Cardiac septum (tissue), 1 donor: ENCODE measurements at places on chromosomes 1 and 21. TPM values are rescaled to one million over a fixed set of nuclear protein-coding genes. Genes with fewer than 3 reads are reported as not detected.
A peak's percentile ranks its signal among the peaks of the same experiment; 100 is the strongest.

GRCh38 chr1:112253366-112253765 lies 142.6 kb upstream of the CTTNBP2NL start:
- DNase-seq: no peak

Gene NIT1
- total RNA-seq: 31.3 TPM

Gene FAM72D
- not detected for total RNA-seq

GRCh38 chr1:226054519-226055327 lies 7.8 kb upstream of the H3-3A start:
- no peak for DNase-seq

DNA sequence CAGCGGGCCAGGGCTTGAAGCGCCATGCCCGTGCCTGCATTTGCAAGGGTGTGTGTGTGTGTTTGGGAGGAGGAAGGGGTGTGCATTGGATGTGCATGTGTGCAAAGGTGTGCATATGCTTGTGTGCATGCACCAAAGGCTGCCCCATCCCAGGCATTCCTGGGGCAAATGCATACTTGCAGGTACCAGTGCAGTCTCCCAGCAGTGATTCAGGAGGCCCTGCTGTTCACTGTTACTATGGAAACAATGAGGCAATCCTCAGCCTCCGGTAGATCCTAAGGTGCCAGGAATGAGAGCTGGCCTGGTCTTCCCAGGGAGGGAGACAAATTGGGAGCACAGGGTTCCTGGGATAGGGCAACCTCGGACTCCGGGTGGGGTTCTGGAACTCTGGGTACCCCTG lies 7.5 kb upstream of the FNDC5 start:
- peak; percentile 53 for DNase-seq

DNA sequence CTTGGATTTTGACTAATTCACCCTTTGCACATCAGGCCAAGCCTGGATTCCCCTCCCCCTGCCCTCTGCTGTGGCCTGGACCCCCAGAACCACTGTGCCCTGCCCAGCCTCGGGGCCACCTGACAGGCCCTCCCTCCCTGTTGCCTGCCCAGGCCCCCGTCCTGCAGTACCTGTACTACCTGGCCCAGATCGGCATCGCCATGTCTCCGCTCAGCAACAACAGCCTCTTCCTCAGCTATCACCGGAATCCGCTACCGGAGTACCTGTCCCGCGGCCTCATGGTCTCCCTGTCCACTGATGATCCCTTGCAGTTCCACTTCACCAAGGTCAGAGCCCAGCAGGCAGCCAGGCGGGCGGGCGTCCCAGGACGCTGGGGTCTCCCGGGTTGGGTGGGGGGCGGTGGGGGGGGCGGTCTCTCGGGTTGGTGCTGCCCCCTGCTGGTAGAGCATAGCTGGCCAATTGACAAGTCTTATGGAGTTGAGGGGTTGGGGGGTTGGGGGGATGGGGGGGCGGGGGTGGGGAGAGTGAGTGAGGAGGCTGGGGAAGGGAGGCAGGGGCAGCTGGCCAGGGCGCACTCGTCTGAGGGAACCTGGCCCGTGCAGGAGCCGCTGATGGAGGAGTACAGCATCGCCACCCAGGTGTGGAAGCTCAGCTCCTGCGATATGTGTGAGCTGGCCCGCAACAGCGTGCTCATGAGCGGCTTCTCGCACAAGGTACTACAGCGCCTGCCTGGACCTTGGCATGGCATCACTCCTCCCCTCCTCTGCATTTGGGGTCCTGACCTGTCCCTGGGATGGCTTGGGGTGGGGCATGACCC lies 10.7 kb downstream of the AMPD2 start:
- DNase-seq: no peak

DNA sequence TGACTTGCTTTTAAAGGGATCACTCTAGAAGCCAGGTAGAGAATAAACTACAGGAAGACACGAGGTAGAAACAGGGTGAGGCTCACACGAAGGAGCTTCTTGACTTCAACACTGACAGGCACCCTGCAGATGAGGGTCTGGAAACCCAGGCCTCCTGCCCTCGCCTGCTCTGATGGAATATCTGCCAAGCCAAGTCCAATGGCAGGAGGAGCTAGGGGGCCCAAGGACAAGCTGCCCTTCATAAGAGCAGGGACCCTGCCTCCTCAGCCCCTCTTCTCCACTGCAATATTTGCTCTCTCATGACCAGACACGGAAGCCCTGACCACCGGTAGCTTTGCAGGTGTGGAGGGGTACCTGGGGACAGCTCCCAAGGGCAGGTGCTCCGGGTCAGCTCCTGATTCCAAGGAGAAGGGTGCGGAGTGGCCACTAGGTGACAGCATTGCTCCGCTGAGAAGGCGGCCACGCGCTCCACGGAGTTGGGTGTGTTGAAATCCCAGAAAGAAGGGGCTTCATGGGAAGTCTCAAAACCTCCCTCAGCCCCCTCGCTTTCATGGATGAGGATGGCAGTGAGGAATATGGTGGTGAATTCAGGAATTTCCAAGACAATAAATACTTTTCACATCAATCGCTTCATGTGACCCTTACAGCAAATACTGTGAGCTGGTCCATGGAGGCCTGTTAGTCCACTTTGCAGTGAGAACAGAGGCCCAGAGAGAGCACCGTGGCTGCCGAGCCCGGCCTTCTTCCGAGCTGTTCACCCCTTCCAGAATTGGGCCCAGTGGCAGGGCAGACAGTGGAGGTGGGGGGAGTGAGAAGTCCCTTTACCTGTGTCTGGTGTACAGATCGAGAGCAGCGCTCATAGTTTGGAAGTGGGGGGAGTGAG lies 33.2 kb upstream of the PAX7 start:
- no peak for DNase-seq

GRCh38 chr21:22691658-22692057 lies 1693.4 kb downstream of the NCAM2 start:
- DNase-seq: no peak

- DNase-seq: no peak
Measured at GRCh38 chr1:246748867-246749266, 24.7 kb downstream of the SCCPDH start.

DNA sequence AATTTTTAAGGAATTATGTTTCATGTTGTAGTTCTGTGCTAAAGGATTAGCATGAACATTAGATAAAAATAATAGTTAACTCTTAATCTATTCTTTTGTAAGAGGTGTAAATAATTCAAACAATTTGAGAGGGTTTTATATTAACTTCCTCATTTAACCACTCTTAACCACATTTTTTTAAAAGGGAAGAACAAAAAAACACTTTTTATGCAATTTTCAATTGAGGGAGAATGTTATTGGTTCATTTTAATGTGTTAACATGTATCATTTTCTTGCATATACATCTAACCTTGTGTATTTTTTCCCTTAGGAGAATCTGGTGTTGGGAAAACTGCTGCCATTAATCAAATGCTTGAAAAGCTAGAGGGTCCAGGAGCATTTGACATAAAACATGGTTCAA lies 169.0 kb downstream of the LBR start:
- no peak for DNase-seq

- DNase-seq: no peak
Measured at GRCh38 chr1:37609002-37609401, 13.3 kb upstream of the GNL2 start.

- DNase-seq: no peak
Measured at GRCh38 chr1:80534606-80535360, 1266.0 kb upstream of the ADGRL2 start.

- DNase-seq: no peak
Measured at GRCh38 chr1:175918364-175918801, 175.0 kb upstream of the TNR start.

GRCh38 chr1:108749081-108749480 lies 2.6 kb downstream of the STXBP3 start:
- no peak for DNase-seq

Gene AMY1A
- total RNA-seq: not detected

DNA sequence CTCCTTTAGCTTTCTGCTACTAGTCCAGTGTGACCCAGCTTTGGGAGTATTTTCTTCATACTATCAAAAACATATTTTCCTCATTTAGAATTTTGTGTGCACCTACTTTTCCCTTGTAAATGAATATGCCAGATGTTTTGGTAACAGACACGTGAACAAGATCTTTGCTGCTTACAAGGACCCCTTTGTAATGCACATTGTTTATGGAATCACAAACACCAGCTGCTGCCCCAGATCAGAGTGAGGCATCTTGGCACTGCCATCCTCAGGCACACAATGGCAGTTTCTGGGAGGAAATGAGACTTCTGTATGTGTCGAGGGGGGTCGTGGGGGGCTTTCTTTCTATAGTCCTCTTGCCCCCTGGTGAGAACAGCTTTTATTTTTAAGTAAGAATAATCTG lies 115.7 kb downstream of the RGL1 start:
- no peak for DNase-seq

GRCh38 chr1:8831340-8831739 lies 13.9 kb upstream of the RERE start:
- DNase-seq: no peak

DNA sequence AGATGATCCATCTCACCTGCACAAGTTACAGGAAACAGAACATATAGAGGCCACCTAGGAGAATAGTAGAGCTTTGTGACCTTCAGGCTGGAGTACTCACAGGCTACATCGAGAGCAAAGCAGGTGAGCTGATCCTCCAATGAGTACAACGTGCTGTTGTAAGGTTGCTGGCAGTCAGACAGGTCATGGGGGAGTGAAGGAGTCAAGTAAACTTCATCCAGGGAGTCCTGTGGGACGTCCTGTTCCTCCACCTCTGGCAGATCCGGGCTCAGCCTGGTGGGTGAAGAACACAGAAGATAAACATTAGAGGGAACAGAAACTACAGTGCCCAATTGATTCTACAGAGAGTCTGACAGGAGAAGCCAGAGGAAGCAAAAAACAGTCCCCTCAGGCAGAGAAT lies 62.5 kb downstream of the PRKAB2 start:
- no peak for DNase-seq

GRCh38 chr1:15714406-15715136 lies 21.5 kb upstream of the SLC25A34 start:
- DNase-seq: no peak

DNA sequence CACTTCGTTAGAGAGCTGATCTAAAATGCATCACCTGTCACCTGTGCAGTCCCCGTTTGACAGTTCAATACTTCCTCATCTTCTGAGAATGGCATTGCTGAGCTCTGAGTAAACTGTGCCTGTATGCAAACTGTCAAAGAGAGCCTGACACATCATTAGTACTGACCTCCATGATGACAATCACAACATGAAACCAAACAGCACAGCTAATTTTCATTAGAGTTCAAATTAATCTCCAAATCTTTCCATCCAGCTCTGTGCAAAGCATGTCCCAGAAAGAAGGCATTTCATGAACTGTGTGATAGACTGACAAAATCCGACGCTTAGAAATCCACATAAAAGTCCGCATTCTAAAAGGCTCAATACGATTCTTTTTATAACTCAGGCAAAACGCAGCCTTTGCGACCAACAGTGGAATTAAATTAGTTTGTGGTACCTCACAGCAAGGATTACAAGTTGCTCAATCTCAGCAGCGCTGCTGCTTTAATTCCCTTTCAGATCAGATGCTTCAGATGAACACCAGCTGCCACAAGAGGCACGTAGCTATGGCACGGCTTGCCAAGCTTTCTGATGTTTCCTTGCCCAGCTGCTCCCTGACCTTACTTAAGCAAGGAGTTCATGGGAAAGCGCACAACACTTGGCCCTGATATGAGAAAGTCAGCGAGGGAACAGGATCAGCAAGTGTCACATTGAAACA lies 765.5 kb upstream of the PRMT6 start:
- DNase-seq: no peak

DNA sequence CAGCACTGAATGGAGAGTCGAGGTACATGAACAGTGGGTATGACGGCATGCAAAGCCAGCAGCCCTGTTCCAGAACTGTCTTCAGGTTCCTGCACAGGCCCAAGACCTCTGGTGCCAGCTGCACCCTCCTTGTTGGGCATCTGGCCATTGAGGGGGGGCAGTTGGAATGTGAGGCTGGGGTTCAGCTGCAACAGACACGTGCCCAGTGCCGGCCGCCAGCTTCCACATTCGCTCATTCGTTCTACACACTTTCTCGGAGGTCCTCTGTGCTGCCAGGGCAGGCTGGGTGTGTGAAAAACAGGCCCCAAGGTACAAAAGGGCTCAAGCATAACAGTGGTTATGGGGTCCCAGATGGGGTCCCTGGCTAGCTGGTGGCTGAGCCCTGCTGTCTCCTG lies 37.9 kb upstream of the SLC19A1 start:
- DNase-seq: peak; percentile 53

Gene C1orf216
- 11.5 TPM for total RNA-seq

Gene CLCNKA
- total RNA-seq: 1.2 TPM

Gene OR2L8
- not detected for total RNA-seq

Gene SYDE2
- 20.2 TPM for total RNA-seq

- DNase-seq: no peak
Measured at GRCh38 chr21:18772404-18772803, 368.8 kb upstream of the TMPRSS15 start.

DNA sequence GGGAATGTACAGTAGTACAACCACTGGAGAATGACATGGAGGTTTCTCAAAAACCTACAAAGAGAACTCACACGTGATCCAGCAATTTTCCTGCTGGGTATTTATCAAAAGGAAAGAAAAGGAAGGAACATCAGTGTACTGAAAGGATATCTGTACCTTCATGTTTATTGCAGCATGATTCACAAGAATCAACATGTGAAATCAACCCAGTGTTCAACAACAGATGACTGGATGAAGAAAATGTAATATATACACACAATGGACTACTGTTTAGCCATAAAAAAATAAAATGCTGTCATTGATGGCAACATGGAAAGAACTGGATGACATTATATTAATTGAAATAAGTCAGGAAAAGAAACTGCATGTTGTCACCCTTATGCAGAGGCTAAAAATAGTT lies 19.0 kb upstream of the CYP4A11 start:
- DNase-seq: no peak

- DNase-seq: no peak
Measured at GRCh38 chr21:18129526-18129925, 115.1 kb upstream of the CHODL start.

DNA sequence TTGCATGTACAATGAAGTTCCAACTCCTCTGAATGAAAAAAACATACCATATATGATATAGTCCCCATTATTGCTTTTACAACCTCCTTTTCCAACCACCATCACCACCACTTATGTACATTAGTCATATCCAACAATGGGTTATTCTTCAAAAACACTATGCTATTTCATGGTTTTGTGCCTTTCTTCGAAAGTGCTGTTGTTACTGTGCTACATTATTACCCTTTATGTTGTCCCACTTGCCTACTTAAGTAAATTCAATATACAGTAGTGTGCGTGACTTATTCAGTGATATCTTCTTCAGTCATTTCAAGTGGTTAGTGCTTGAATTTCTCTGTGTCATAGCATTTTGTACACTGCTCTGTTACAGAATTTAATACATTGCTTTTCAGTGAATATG lies 105.3 kb downstream of the ASH1L start:
- no peak for DNase-seq

GRCh38 chr1:201528631-201529252 lies 10.2 kb upstream of the NAV1 start:
- DNase-seq: no peak

- no peak for DNase-seq
Measured at GRCh38 chr1:44784094-44785028, 3.6 kb downstream of the BEST4 start.

DNA sequence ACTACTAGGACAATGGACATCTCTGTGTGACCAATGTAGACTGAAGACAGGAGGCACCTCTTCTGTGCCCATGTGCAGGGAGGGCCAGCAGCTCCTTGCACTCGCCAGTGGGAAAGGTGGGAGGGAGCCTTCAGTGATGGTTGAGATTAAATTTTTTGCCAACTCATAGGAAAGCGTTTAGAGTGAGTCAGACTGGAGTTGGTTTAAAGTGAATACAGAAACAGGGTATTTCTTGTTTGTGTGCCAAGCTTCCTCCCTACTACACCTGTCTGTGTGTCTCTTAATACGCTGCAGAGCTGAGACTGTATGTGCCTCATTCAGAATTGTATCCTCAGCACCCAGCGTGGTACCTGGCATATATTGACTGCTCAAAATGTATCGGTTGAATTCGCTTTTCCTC lies 13.5 kb upstream of the COL16A1 start:
- DNase-seq: no peak
